ENCODE measurements at places on chromosomes 12 and 14.

DNA sequence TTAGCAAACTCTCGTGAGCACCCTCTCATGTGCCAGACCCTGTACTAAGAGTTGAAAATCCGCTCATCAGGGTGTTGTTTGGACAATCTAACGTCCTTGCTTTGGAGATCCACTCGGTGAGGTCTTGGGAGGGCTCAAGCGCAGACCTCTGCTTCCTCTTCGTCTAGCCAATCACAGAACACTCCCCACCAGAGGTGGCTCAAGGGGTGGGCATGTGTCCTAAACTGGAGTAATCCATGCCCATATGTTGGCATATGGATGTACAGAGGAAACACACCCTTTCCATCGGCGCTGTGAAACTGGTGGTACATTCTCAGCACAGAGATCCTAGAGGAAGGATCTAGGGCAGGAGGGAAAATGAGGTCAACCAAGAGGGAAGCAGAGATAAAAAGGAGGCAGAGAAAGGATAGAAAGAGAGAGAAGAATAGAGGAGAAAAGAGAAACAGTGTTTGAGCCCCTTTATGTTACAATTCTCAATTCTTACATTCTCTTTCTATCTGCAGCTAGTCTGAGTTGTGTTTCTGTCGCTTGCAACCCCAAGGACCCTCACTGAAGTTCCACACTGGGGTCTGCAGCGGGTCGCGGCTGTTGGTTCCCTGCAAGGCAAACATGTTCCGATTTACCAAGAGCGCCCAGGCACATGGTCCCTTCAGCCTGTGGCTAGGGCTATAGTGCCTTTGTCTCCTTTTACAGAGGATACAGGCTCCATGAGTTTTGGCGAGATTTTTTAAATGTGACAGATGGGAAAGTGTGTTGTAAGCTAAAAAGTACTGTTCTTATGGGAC, 40.5 kb downstream of the DLK1 start:
- DNase-seq, result no peak

DNA sequence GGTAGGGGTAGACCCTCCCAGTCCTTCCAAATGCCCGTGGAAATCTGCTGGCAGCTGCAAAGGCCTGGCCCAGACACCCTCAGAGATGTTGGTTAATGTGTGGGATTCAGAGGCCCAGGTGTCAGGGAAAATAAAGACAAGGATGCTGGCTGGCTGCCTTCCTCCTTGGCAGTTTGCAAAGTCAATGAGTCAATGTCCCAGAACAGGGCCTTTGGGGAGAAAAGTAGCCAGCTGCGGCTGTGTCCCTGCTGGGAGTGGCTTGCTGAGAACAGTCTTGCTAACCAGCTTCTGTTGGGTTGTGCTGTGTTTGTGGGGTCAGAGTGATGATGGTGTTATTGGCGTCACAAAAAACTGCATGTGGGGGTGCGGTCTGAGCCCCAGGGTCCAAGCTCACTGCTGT, 29.2 kb downstream of the GLRX5 start:
- no peak for DNase-seq

GRCh38 chr14:91246051-91246852, 1.7 kb upstream of the GPR68 start:
- DNase-seq, result no peak

DNA sequence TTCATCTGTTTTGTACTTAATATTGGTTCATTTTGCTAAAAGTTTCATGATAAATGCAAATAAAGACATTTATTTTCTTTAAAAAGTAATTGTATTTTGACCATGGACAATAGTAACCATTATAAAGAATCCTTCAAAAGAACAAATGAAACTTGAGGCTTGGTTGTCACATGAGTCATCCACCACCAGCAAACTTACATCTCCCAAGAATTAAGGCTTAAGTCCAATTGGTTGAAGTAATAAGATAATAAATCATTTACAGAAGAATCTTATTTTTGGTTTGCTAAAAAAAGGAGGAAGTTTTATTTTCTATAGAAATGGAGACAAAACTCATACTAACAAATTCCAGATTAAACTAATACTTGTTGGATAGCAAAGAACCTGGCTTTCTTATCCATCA, 84.8 kb upstream of the KITLG start:
- DNase-seq, result no peak

DNA sequence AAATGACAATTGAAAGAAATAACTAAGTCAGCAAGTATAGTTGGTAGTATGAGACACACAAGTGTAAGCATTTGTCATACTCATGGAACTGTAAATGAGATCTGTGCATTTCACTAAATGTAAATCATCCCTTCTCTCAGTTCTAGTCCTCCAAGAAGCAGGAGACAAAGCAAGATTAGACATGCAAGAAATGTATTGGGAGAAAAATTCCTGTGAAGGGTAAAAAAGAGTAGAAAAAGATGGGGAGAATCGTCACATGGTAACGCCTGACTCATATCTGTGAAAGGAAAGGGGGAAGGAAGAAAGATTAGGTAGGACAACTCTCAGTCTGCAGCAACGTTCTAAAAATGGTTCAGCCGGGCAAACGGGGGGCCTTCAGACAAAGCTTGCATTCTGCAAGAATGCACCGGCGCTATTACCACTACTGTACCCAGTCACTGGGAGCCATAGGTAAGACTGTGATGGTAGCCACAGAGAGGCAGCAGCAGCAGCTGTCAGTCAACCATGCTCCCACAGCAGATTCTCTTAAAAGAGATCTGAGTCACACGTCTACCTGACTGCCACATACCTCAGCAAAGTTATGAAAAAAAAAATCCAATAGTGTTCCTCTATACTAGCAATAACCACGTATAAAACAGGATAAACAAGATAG, 18.0 kb upstream of the RFX4 start:
- DNase-seq, result no peak

DNA sequence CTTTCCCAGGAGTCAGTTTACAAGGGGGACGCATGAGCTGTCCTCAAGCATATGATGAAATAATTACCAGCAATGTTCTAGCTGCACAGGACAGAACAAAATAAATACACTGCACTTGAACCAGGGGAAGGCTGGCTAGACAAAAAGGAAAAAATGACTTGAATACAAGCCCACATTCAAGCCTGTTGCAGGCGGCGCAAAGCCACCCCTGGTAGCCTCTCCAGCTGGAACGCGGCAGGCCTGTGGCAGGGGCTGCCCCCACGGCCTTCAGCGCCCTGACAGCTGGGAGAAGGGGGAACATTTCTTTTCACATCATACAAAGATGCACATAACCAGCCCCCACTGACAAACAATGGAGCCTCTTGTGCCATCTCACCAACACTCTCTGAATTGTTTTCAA, 57.1 kb downstream of the TRAFD1 start:
- no peak for DNase-seq

DNA sequence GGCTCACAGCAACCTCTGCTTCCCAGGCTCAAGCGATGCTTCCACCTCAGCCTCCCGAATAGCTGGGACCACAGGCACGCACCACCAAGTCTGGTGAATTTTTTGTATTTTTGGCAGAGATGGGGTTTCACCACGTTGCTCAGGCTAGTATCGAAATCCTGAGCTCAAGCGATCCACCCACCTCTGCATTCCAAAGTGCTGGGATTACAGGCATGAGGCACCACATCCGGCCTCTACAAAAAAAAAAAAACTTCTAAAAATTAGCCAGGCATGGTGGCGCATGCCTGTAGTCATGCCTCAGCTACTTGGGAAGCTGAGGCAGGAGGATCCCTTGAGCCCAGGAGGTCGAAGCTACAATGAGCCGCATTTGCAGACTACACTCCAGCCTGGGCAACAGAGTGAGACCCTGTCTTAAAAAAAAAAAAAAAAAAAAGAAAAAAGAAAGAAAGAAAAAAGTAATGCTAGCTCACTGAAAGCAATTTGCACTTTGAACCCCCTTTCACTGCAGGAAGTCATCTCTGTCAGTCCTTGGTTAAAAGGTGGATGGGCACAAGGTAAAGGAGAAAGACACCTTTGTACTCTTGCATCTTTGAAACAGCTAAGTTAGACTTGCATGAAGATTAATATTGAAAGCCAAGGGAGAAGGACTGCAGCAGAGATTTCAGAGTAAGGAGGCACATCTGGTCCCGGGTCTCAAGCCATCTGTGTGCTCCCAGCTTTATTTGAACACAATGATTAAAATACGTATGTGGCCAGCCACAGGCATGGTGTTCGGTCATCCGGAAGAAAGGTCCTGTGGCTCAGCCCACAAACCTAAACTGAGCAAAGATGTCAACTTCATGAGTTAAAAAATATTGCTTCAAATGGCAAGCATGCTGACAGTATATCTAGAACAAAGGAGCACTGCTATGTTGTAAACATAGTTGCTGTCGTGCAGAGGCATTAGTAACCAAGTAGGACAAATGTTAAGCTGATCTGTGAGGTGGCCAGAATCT, 103.8 kb upstream of the HMGA2 start:
- no peak for DNase-seq

DNA sequence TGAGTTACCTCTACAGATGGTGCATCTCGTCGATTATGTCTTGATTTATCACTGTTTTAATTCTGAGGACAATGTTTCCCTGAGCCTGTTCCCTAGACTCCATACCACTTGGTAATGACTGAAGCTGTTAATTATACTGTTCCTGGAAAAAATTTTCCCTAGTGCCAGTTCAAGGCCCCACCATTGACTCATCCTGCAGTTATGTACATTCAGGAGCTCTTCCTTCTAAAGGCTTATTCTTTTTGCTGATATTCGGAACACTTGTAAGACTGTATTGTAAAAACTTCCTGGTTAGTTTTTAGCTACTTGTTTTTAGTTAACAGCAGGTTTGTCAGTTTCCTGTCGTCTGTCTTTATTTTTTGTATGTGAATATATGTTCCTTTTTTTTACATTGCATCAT, 30.4 kb upstream of the PPP2R5E start:
- DNase-seq, result no peak

DNA sequence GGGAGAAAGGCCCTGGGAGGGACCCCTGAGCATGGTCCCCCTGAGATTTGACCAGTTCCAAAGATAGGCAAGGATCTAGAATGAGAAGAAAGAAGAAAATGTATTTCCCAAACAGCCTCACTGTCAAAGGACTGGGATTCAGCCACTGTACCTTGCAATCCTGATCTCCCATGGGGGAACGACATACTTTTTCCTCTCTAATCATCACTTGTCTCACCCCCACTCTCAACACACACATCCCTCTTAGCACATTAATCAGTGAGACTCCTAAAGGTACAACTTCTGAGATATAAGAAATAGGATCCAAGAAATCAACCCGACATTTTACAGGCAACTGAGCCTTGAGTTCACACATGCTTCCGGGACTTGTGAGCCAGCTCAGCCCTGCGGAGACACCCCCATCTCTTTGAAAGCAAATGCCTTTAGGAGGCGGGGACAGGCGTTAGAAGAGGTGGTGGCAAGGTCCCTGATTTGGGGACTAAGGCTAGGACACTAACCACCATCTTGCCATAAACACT, 1.4 kb downstream of the MAP3K9 start:
- DNase-seq, result peak; percentile 33

- DNase-seq, result no peak
Measured at GRCh38 chr12:59357811-59358210, 238.0 kb upstream of the SLC16A7 start.

DNA sequence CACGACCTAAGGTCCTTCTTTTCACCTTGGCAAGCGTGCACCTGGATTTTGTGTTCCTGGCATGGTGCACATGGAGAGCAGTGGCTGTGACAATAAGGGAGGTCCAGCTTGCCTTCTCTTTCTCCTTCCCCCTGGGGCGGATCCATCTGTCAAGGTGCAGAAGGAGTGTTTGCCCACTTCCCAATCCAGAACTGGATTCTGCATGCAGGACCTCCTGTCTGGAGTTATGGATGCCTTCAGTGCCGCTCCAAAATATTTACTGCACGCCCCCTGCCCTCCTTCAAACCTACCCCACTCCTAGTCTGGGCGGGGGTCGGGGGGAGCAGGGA, 192.7 kb downstream of the DPF3 start:
- DNase-seq, result no peak

DNA sequence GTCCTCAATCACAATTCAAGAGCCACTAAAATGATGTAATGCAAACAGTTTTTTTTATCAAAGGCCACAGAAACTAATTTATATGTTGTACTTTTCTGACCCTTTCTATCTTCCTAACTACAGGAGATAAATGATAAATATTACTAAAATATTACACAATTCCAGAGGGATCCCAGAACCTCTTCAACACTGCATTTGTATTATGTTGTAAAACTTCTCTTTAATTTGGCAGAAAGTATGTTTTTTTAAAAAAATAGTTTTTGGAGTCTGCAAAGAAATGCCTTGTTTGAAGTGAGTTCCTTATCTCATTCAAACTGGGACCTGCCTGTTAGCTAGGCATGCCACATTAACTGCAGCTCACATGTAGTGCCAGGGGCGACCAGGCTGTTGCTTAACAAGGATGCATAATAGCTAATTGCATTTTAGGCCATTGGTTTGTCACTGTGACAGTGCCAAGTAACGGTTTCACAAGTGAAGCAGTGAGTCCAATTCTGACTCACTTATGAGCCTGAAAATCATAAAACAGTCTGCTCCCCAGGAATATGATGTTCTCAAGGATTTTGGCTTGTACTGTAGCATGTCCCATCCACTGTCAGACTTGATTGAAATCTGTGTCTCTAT, 266.9 kb downstream of the KTN1 start:
- no peak for DNase-seq

GRCh38 chr12:26150736-26151450, 26.1 kb upstream of the BHLHE41 start:
- no peak for DNase-seq

GRCh38 chr12:104201238-104202001, 14.2 kb upstream of the TXNRD1 start:
- peak; percentile 32 for DNase-seq

DNA sequence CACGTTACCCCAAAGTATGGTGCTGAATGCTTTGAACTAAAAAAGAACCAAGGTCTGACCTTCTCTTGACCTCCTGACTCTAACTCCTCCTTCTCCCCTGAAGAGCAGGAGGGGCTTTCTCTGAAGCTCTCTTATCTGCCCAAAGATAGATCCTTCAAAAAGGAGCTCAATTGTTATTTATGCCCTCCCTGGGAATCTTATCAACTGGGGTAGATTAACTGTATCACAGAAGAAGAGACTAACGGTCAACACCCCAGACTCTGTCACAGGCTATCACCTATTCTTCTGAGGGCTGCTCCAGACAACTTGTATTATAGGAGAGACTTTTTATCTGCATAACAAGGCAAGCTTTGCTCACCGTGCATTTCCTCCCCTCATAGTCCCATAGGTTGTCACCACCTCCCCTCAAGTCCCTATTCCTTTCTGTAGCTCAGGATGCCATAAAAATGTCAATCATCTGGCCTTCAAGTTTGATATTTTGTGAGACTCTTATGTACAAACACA, 86.6 kb downstream of the PAPLN start:
- DNase-seq, result no peak

- no peak for DNase-seq
Measured at GRCh38 chr14:64195199-64195598, 99.0 kb downstream of the ESR2 start.

GRCh38 chr12:96338852-96339471, 61.3 kb downstream of the CDK17 start:
- no peak for DNase-seq

DNA sequence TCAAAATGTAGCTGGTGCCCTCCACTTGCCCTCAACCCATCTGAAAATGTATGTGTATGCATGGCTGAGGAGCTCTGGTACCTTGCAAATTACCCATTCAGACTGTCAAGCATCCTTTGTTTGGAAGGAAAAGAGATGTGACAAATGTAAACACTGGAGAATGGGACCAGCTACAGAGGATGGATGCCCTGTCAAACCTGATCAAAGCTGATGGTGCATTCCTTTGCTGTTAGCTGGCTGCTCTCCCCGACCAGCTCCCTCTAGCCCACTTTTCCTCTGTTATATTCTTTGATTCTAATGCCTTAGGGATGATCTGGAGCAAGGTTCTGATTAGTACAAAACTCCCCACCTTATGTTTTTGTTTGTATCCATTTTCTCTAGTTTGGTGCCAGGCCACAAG, 310.3 kb downstream of the C12orf75 start:
- DNase-seq, result no peak
